ENCODE measurements at places on chromosomes 2 and 18.

DNA sequence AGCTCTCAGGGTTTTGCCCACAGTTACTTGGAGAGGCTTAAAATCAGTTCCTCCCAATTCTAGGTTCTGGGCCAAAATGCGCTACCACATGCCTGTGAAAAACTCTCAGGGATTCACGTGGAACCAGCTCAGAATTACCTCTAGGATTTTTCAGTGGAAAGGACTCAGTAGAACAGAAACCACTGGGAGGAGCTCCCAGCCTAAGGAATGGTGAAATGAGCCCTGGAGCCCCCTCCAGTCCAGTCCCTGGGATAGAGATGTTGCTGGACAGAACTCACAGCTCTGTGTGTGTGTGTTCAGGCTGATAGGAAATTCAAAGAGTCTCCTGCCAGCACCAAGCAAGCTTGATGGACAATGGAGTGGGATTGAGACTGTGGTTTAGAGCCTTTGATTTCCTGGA is 21.1 kb upstream of the SLC9A4 start:
- no peak for DNase-seq

DNA sequence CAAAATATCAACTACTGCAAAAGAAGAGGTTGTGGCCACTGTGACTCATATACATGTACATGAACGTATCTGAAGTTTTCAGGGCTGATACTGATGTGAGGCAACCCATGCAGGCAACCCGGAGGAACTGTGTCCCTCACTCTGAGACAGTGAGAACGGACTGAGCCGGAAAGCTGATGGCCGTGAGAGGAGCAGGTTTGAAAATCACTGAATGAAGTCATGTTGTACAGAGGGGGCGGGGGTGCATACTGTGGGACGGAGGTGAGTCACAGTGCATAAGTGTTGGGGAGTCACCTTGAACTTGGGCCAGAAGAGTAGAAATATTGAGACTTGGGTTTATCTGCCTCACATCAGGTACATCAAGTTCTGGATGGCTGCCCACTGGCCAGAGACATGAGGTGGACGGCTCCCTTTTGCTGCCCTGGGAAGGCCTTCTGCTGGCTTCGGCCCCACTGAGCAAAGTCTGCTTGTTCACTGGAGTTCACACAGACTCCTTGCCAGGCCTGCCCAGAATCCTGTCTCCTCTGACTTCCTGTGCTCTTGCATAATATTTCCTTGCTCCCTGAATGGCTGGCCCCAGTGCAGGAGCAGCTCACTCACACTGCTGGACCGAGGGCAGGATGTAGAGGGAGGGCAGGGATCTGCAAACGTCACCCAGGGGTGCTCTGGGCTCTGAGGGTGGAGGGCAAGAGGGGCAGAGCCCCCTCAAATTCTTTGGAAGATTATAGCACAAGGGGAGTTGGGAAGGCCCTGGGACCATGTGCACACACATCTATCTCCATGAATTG is 18.1 kb downstream of the EPAS1 start:
- DNase-seq, result no peak

GRCh38 chr2:239245872-239246721 is 154.7 kb downstream of the HDAC4 start:
- peak; percentile 26 for DNase-seq

DNA sequence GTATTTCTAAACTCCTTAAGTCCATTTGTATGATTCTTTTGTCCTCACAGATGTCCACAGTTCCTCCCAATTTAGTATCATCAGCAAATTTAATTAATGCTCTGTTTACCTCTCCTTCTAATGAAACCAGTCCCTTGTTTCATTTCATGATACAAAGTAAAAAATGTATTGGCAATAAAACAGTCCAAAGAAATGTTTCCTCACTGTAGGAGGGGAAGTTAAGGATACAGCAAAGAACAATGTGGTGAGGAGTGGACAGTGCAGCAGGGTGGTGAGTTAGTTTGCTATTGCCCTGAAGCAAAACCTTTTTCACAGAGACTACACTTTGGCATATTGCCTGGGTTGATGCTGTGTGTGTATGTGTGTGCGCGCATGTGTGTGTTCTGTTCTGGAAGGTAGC is 401.5 kb downstream of the ARHGAP15 start:
- no peak for DNase-seq

GRCh38 chr2:59882822-59883221 is 670.6 kb downstream of the BCL11A start:
- DNase-seq, result no peak

GRCh38 chr18:3552305-3552704 is 102.3 kb downstream of the TGIF1 start:
- no peak for DNase-seq

DNA sequence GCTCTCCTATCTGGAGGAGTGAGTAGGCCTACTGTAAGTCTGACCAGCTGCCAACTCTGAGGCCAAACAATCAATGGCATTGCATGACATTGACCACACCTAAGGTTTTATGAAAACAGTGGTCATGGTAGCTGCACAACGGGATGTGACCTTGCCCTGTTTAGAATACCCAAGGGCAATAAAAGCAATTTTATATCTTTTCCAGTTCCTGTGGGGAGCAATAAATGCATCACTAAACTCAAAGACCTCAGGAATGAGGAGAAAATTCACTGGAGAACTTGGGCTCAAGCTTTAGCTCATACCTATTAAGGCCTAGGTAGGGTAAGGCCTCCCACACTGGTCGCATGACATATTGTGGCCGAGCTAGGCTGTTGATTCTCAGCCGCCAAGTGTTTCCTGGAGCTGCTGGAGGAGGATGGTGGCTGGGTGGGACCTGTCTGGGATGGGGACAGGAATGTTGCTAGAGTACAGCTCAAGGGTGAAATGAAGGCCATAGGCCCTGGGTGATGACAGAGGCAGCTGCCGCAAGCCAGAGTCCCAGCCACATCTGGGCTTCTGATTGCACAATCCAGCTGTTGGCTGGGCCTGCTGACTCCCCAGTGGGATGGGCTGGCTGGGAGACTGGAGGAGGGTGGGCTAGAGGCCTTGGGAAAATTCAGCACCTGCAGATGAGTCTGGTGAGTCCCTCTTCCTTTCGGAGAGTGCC is 313.7 kb downstream of the CYP26B1 start:
- DNase-seq, result no peak

GRCh38 chr2:221308507-221309066 is 263.5 kb downstream of the EPHA4 start:
- no peak for DNase-seq

DNA sequence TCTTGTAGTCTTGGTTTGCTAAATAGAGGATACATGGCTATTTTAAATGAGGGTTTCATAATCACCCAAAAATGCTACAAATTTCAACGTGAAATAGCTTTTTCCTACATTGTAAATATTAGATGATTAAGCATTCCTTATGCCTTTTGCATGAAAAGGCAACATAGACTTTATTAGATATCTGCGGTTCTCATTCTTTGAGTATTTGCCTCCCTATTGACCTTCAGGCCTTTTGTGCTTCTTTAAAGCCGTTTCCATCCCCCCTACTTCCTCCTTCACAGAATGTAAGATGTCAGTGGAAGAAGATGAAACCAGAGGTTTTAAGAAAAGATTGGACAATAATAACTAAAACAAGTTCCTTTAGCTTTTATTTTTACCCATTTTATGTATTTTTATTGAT is 144.1 kb downstream of the UBE2E3 start:
- no peak for DNase-seq

DNA sequence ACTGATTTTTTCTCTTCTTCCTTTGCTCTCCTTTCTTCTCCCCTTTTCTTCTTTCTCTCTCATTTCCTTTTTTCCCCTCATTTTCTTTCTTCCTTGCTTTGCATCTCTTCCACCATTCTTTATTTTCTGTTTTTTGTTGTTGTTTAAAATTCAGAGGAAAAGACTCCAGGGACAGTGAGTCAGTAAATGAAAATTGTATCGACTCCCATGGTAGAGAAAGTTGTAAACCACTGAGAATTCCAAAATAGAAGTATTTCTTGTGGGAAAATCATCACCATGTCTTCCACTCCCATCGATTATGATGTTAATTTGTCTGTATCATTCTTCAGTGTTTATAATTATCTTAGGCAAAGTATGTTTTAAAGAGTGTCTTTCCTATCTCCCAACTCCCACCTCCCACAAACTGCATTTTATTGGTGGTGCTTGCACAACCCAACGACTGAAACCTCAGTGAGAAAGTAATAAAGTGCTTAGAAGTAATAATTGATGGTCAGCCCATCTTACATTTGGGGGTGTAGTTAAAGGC is 134.3 kb downstream of the IRS1 start:
- no peak for DNase-seq

GRCh38 chr2:29259221-29259620 is 144.0 kb downstream of the CLIP4 start:
- no peak for DNase-seq

- peak; percentile 33 for DNase-seq
Measured at GRCh38 chr2:163135256-163135655, 296.7 kb upstream of the KCNH7 start.

GRCh38 chr2:222358876-222359275 is 60.1 kb upstream of the PAX3 start:
- no peak for DNase-seq

GRCh38 chr2:221588306-221588985 is 16.3 kb upstream of the EPHA4 start:
- no peak for DNase-seq

DNA sequence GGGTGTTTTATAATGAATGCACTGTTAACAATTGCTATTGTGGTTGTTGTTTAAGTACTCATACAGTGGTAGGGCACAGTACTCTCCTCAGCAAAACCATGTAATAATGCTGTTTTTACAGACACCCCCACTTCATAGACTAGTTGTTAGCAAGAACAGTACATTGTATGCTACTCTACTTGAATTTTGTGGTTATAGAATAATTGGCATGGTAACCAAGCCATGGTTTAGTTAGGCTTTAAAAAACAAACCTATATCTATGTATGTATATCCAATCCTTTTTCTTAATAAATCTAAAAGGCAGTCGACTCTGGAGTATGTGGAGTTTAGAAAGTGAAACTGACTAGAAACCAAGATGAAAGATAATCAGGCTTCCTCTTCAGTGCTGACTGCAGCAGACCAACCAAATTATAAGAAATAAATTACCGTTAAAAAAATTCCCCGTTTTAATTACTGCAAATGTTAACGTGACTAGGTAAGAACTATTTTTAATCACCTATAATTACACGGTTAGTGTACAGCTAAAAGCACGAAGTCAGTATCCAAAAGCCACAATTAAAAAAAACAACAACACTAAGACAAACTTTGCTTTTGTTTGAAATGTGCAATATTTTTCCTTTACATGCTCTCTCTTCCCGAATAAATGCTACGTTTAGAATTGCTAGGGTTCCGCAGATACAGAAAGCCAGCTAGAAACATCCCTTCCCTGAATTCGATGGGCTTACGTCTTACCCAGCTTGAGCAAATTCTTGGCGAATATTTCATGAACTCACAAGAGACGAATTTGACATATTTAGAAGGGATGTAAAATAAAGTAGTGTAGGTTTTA is 113.3 kb upstream of the SERTAD2 start:
- DNase-seq, result no peak

DNA sequence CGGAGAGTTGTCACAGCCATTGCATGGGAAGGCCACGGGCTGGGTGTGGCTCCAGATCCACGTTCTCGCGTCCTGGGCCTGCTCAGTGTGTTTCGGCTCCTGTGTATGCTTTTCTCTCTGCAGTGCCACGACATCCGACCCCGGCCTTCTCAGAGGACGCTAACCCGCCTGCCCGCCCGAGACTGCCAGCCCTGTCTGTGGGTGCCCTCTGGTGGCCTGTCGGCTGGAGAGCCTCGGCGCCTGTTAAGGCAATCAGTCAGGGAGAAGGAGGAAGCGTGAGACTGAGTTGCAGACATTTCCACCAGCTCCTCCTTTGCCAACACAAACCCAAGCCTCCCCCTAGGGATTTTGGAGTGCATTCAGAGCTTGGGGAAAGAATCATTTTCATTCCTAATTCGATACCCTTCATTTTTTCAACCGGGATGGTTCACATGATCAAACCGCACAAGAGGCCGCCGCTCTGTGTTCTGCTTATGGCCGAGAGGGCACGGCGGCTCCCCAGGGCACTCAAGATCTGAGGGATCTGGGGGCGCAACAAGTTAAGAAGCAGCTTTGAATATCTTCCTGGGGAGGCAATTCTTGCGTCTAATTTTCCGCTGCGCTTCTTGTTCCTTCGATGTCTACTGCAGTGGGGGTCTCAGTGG is 37.5 kb upstream of the ZBTB7C start:
- DNase-seq, result peak; percentile 80

DNA sequence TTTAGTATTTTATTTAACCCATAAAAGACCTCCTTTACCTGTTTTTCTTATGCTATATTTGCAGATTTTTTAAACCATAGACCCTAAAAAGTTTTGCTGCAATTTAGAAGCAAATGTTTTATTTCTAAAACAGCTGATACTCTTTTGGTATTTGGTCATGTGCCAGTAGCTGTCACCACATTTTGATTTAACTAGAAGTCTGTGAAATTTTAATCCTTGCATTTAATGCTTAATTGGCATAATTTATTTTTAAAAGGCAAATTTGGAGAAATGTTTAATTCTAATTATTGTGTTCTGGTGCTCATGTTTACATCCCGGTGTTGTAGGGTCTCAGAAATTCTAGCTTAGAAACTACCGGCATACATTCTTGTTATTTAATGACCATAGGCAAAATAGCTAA is 111.8 kb downstream of the TTC27 start:
- no peak for DNase-seq

GRCh38 chr2:172079416-172079815 is 5.9 kb upstream of the DLX1 start:
- no peak for DNase-seq

DNA sequence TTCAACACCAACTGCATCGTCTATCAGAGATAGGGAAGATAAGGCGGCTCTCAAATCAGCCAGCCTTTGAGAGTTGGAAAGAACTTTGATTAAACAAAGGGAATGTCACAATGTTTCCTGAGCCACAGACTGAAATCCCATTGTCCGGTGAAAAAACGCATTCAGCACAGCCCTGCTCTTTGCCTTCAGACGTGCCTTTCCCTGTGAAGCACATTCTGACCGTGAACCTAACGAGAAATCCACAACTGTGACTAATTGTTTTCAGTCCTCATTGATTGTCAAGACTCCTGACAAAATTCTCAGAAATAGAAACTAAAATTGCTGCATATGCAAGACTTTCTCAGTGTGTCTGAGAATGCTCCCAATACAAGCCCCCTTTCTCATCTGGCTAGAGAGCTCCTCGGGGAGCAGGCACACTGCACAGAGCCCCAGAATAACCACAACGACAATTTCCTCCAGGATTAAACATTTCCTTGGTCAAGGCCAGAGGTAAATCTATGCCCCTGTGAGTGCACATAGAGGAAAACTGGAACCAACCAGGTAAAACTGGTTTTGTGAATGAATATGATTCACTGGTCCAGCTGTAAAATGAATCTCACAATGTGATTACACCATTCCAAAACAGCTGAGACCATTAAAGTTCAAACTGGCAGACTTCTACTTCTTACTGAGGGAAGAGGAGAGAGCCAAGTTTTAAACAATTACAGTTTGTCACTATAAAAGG is 561.9 kb upstream of the ID2 start:
- no peak for DNase-seq

- DNase-seq, result no peak
Measured at GRCh38 chr2:222105046-222105445, 193.8 kb downstream of the PAX3 start.

DNA sequence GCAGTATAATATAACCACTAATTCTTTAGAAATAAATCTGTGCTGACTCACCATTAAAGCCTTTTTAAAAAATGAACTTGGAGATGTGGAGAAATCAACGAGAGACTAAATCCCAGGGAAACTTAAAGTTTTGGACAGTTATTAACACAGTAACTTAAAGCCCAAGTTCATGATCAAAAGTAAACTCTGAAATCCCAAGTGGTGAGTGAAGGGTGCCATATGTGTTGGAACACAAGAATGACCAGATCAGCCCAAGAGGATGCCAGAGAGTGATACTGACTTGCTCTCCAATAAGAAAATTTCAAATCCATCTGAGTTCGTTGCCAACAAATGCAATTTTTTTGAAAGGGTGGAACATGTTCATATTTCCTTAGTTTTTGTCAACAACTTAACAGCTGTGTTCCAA is 838.1 kb upstream of the ACVR2A start:
- no peak for DNase-seq

All from dorsolateral prefrontal cortex (tissue), 122 donors.